ENCODE measurements at places on chromosomes 5 and 9.

DNA sequence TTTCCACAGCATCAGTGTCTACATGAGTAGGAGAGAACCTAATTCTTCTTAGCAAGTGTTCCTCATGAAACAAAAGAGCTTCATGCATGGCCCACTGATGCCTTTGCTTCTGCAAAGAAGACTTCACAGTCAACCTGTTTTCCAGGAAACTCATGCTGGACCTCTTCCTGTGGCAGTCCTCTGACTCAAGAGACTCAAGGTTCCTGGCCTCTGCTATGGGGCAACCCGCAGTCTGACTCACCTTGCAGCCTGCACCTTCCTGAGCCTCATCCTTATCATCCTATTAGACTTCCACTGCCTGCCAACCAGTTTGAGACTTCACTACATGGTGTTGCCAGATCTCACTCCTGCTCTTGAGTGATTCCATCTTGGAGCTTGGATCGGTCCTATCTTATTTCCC lies 17.6 kb upstream of the AGGF1 start:
- DNase-seq, result no peak

GRCh38 chr5:159512064-159512463 lies 181.8 kb upstream of the IL12B start:
- no peak for DNase-seq

GRCh38 chr5:124203303-124203702 lies 543.1 kb downstream of the ZNF608 start:
- no peak for DNase-seq

DNA sequence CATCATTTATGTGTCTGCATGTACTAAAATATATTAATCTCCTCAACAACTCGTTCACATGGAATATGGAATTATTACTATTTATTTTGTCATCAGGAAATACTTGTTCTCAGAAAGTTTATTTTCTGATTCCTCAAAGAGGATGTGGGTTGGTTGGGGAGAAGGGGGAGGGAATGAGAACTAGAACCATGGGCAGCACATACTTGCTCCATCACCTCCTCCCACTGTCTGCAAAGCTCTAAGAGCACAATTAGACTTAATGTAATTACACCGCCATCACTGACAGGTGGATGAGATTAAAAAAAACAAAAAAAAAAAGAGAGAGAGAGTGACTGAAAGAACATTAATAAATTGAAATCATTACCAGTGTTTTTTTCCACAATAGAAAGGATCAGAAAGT lies 98.2 kb downstream of the OXCT1 start:
- no peak for DNase-seq

GRCh38 chr9:114804505-114804904 lies 1.3 kb downstream of the TNFSF15 start:
- DNase-seq, result peak; percentile 56

GRCh38 chr5:157767689-157768088 lies 24.2 kb downstream of the LSM11 start:
- no peak for DNase-seq

DNA sequence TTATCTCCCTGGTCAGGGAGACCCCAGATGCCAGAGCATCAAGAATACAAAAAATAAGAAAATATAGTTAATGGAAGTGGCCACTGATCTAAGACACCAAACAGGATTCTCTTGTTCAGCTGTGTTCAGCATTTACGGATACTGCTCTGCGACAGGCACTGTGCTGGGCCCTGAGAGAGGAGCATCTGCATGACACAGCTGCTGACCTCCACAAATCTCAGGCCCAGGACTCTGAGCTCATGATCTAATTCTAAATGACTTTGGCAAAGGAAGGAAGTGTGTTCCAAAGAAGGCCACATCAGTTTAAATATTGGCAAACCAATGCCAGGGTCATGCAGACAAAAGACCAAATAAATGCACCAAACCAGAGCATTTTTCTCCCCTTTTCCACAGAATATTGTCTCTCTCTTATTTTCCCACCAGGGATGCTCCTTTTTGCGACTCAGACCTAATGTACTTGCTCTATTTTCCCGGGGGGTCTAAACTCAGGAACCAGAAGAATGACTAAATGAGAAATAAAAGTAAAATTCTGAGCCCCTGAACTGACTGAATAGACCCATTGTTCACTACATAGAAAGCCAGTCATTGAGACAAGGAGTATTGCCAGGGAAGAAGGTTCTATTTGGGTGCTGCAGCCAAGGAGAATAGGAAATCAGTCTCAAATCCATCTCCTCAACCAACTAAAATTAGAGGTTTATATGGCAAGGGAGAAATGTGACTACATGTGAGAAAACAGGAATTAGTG lies 1.4 kb upstream of the AGGF1 start:
- no peak for DNase-seq

- no peak for DNase-seq
Observed at GRCh38 chr5:113253037-113253436, 181.8 kb downstream of the TSSK1B start.

DNA sequence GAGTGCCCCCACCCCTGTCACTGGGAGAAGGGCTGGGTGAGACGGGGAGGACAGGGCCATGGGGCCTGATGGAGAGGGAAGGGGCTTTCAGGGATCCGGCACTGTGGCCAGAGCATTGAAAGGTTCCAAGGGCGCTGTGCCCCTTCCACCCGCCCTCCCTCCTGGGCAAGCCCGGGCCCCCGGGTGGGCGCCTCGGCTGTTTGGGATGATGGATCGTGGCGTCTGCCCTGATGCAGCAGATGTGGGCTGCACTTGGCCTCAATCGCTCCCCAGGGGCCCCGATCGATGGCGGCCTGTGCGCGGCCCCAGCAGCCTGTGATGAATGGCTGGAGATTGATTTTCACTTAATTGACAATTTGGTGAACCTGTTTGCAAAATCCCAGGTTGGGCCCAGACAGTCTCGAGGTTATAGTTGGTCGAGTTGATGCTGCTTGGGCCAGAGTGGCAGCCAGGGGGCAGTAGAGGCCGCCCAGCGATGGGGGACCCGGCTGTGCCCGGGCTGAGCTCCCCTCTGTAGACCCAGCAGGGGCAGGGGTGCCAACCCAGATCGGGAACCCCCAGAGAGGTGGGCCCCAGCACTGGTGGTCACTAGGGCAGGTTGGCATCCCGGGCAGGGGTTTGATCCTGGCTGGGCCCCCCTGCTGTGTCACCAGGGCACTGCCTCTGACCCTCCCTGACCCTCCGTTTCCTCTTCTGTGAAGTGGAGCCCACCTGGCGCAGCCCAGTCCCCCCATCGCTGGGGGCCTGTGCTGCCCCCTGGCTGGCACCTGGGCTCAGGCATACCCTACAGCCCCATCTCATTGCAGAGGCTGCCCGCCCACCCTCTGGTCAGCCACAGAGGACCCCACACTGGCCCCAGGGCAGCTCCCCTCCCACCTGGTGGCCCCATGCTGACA lies 34.7 kb downstream of the LHX3 start:
- DNase-seq, result no peak

GRCh38 chr5:120093178-120093577 lies 370.9 kb upstream of the PRR16 start:
- no peak for DNase-seq

GRCh38 chr5:173629628-173630027 lies 13.2 kb upstream of the BOD1 start:
- no peak for DNase-seq

DNA sequence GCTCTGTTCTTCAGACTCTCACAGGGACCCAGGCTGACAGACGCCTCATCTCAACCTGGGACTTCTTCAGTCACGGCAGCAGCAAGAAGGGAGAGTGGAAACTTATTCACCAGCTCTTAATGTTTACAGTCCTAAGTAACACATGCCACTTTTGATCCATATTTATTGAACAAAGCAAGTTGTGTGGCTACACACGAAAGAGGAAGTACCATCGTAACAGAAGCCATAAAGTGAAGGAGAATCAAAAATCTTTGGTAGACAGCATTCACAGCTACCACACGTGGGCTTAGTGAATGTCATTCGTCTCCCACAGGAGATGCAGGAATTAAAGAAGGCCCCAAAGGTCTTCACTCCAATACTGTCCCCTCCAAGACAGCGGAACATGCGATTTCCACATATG lies 582.6 kb downstream of the CETN3 start:
- DNase-seq, result no peak

DNA sequence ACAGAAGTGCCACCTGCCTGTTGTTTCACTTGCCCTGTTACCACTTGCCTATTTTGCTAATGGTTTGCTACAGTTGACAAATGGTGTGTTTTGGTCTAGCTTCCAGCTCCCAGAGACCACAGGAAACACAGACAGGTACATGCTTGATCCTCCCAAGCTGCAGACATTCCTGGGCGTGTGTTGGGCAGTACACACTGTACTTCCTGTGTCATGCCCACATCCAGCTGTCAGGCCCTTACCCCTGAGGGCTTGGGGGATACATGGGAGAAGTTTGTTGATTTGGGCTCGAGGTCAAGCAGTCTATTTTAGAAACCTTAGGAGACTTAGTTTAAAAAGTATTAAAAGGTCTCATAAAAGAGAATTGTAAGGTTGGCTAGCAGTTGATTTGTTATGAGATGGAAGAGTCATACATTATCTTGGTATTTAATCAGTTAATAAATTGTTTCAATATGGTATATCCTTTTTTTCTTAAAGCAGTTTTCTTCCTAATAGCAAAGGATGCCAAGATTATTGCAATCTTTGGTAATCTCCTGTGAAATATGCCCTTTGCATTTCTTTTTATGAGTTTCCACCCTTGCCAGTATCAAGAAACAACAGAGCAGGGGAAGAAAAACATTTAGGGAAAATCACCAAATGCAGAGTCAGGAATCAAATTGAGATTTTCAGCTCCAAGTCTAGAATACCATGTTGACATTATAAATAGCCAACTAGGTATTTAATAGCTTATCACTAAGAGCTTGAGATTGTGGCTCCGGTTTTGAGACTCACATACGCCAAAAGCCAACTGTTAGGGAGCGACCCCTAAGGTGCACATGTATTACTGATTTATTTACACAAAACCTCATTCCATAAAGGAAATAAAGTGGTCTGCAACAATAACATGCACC lies 52.3 kb upstream of the CD180 start:
- no peak for DNase-seq

DNA sequence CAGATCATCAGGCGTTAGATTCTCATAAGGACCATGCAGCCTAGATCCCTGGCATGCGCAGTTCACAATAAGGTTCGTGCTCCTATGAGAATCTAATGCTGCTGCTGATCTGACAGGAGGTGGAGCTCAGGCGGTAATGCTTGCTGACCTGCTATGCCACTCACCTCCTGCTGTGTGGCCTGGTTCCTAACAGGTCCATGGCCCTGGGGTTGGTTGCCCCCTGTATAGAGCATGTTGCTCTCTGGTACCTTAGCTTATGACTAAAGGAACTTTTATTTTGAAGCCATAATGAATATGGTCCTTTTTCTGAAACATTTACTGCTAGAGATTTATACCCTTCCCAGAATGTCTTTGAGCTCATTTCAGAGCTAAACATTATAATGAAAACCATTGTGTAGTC lies 3.1 kb downstream of the MAN2A1 start:
- no peak for DNase-seq

DNA sequence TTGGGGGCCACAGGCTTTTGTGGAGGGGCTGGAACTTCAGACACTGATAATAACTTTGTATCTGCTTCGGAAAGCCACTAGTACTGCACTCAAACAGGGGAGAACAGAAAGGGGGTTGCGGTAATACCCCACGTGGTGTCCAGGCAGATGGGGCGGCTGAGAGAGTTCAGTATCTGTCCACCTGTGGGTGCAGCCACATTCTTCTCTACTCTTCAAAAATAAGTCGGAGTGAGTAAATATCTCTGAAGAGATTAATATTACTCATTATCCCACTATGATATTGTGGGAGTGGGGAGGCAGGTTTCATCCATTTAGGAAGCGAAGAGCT lies 102.1 kb upstream of the SSBP2 start:
- no peak for DNase-seq

DNA sequence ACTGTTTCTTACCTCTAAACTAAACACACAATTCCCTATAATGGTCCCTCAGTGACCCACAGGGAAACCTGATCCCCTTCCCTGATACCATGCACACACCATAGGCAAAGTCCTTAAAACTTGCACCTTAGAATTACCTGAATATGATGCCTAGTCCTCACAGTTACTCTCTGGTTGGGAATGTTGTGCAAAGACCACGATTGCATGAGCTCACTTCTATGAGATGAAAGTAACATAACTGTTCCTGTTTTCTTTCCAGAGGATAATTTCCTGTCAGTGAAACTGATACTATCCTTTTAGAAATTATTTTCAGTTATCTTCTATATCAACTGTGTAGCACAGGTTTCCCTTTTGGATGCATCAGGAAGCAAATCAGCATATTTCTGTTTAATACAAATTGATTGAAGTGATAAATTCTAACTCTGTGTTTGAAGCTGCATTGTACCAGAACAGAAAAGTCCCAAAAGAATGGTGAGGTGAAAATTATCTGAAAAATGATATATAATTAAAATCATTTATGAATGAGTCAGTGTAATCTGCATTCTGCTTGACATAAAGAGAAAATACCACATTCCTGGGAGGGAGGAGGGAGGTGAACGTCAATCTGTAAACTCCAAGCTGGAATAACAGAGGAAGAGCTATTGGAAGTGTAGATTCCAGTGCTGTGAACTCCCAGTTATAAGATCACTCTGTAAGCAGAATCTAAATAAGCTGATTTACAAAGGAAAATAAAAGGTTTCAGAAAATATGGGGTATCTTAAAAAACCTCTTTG lies 51.2 kb upstream of the TNFAIP8 start:
- no peak for DNase-seq

- DNase-seq, result no peak
Observed at GRCh38 chr9:87873607-87874303, 8.9 kb upstream of the SPATA31E1 start.

GRCh38 chr9:97598461-97599288 lies 34.5 kb downstream of the TSTD2 start:
- peak; percentile 71 for DNase-seq

DNA sequence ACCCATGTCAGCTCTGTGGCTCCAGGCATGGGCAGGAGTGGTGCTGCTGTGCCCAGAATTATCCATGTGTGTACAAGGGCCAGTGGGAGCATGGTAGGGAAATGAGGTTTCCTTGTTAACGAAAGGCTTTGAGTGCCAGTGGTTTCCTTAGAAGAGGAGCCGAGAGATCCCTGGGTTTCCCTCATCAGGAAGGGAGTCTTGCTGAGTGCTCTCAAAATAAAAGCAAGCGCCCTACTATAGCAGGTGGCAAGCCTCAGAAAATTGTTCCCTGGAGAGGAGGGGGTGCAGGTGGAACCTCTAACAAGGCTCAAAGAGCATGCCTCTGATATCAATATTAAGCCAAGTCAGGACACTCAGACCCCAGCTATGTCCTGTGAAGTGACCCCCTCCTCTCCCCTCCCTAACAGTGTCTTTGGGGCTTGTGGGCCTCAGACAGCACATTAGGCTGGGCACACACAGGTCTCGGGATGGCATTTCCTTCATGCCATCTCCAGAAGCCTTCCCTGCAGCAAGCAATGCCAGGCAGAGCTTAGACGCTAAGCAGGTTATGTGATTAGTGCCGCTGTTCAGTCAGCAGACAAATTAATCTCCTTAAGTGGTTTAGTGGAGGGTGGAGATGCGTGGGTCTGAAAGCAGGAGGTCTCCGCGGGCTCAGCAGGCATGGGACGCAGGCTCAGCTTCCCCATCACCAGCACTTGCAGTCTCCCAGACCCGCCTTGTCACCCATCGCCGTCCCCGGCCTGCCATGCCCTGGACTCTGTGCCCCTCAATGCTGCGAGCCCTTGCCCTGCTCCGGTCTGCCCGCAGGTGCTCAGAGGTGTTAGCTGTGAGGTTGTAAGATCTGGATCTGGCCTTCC lies 60.0 kb upstream of the RARS1 start:
- DNase-seq, result no peak

Measured in right hindlimb (tissue), 1 donor.